Forelimb muscle (tissue), 1 donor: ENCODE measurements at places on chromosomes 1 and 21. TPM values are rescaled to one million over a fixed set of nuclear protein-coding genes. Genes with fewer than 3 reads are reported as not detected.

GRCh38 chr1:47650611-47651010, 212.8 kb downstream of the FOXD2 start:
- DNase-seq = no peak

- no peak for DNase-seq
Observed at GRCh38 chr1:116569381-116569670, 1.5 kb downstream of the CD58 start.

DNA sequence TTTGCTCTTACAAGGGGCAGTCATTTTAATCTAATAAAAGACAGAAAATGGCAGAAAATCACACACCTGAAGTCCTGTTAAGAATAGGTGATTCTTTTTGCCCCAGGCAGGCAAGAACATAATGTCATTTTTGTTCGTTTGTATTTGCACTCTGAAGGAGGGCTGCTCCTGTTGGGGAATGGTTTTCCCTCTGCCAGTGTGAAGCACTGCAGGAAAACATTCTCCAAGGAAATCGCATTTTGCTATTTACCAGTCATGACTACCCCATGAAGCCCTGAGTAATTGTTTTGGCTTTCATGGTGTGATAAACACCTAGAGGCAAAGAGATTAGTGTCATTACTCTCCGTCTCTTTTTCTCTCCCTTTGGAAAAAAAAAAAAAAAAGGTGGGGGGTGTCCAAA, 345.5 kb downstream of the NTNG1 start:
- DNase-seq = no peak

GRCh38 chr21:42413500-42413899, 9.8 kb downstream of the UBASH3A start:
- no peak for DNase-seq

DNA sequence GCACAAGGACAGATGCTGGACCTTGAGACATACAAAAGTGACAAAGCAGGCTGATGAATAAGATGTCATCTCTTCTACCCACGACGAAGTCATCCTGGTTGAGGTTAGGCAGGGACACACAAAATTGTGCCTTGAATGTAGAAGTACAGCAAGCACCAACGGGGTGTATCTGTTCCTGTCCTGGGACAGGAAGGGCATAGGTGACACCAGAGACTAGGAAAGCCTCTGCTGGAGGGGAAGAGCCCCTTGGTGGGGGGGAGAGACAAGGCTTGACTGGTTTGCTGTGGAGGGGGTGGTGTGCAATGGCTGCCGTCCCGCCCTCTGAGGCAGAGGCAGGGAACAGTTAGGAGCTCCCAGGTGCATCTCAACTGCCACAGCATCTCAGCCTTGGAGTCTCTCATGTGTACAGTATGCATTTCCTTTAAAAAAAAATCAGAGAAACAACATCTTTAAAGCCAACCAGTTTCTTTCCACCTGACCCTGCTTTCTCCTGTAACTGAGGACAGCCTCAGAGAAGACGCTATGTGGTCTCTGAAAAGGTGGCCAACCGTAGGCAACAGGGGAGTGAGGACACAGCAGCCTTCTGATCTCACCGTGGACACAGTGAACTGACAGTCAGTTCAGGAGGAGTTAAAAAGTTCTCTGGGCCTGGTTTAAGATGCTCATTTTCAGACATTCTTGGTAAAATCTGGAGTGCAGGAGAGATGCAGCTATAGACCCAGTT, 17.7 kb upstream of the GFI1 start:
- DNase-seq = no peak

GRCh38 chr1:77308889-77309621, 27.2 kb downstream of the AK5 start:
- DNase-seq = no peak

DNA sequence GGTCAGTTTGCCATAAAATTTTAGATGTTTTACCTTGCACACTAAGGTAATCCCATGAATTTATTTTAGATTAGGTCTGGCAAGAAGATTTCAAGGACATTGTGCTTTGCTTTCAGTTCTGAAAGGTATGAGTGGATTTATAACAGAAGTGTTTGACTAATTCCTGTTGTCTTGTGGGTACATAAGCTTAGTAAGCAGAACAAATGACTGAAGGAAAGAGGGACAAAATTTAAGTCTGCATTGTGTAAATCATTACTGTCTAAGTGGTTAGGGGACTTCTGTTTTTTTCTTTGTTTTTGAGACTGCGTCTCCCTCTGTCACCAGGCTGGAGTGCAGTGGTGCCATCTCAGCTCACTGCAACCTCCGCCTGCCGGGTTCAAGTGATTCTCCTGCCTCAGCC, 60.1 kb downstream of the PKN2 start:
- no peak for DNase-seq

DNA sequence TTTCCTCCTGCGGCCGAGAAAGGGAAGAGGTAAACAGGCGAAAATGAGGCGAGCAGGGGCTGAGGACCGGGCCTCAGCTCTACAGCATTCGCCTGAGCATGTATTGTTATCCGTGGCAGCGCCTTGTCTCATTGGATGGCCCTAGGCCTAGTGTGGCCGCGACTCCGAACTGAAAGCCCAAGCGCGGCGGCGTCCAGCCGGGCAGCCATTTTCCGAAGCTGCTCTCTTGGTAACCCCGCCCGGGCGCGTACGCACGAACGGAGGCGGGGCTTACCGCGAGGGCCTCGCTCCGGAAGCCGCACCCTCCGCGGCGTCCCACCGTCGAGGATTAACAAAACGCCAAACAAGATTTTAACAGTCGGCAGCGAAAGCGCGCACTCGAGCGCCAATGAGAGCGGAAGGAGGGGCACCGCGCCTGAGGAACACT, 797 bp upstream of the USP1 start:
- no peak for DNase-seq

The TMEM52 gene
- polyA plus RNA-seq = 91.6 TPM
